ENCODE measurements at places on chromosomes 7 and 10.

GRCh38 chr7:75866489-75867389, 12.1 kb upstream of the RHBDD2 start:
- peak; percentile 86 for DNase-seq

GRCh38 chr7:90536449-90536848, 59.7 kb upstream of the CDK14 start:
- DNase-seq = no peak

GRCh38 chr7:78490524-78490923, 692.0 kb downstream of the PHTF2 start:
- DNase-seq = no peak

DNA sequence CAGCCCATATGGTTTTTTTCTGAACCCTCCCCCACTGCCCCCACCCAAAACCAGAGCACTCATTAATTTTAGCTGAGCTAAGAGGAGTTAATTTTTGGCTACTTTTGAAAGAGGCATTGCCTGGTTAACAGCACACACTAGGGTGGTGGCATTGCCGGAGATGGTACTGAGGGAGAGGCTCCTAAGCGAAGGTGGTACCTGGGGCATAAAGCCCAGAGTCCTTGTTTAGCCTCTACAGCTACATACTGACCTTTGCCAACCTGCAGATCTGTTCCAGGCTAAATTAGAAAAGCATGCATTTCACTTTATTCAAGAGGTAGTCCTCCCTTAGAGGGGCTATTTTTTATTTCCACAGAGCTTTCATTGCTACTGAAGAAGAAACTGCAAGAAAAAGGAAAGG, 172.8 kb upstream of the AGK start:
- no peak for DNase-seq

- DNase-seq = no peak
These were observed 70.8 kb upstream of the ASAH2 start for GRCh38 chr10:50322077-50322476.

- no peak for DNase-seq
These were observed 60.4 kb downstream of the ANKIB1 start for GRCh38 chr7:92306153-92306552.

DNA sequence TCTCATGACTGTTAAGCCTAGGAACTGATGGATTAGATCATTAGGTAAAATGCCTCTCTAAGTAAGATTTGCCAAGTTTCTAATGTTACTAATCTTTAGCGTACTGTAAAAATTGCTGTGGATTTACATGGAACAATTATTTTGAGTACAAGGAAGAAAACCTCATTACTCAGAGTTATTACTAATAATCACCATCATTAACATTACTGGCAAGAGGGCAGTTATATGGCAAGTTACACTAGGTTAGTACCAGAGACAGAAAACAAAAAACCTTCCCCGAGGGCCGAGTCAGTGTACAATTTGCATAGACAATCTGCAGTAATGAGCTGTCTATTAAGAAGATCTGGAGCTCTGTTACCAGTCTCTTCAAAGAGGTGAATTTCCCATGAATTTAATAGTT, 775.6 kb downstream of the GATA3 start:
- peak; percentile 2 for DNase-seq

- DNase-seq = no peak
These were observed 276.8 kb downstream of the MTERF1 start for GRCh38 chr7:91603707-91604106.

- no peak for DNase-seq
These were observed 658.3 kb downstream of the SDK1 start for GRCh38 chr7:3959364-3959763.

- DNase-seq = peak; percentile 79
These were observed 123.6 kb downstream of the RNF32 start for GRCh38 chr7:156764016-156764669.

GRCh38 chr7:832167-832967, at the start of gene SUN1:
Gene SUN1, plus strand, starts transcription at chr7:832476. Its CDS starts 49 bp downstream, at chr7:832525.
- no peak for DNase-seq

- DNase-seq = no peak
These were observed 80.3 kb downstream of the KLF6 start for GRCh38 chr10:3704565-3705325.

GRCh38 chr7:85882335-85882734, 695.5 kb upstream of the SEMA3D start:
- no peak for DNase-seq

DNA sequence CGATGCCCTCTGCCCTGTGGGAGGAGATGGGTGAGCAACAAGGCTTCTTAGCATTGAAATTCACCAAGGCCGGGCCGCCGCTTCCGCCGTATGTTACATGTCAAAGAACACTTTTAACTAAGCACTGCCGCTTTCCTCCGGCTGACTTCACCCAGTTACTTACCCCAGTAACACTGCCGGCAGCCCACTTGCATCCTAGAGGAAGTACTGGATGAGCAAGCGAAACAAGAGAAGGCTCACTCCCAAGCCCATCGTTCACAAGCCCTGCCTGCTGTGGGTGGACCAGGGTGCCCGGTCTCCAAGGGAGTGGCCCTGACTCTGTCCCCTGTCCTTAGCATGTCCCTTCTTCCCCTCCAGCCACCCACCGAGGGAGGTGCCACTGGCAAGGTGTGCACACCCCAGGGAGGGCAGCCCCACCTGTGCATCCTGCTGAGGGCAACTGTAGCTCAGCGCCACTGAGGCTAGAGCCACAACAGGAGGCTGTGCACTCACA, 73.1 kb upstream of the EBF3 start:
- no peak for DNase-seq

DNA sequence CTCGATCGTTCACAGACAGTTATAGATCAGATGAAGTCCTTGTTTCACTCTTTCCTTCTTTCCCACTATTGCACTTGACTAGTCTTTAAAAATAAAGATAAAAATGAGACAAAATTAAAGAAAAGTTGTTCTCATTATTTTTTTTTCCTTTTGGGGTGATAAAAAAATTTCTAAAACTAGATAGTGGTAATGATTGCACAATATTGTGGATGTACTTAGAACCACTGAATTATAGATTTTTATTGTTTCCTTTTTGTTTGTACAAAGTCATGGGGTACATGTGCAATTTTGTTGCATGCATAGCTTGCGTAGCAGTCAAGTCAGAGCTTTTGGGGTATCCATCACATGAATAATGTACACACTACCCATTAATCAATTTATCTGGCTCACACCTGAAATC, 97.3 kb downstream of the PHTF2 start:
- no peak for DNase-seq

DNA sequence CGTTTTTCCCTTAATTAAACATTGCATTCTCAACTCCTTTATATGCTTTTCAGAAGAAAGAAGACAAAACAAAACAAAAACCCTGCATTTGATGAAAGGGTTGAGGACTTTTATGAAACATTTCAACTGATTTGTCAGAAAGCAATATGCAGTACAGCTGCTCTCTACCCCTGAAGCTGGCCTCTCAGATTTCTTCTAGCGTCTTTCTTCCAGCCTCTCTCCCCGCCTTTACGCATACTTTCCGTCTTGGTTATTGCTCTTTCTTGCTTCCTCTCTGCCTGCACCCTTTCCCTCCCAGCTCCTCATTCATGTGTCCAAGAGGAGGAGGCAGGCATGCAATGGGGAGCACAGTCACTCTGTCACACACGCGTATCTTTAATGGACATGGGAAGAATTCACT, 91.0 kb upstream of the COL1A2 start:
- no peak for DNase-seq

GRCh38 chr7:74443543-74444247, 10.0 kb upstream of the GTF2IRD1 start:
- DNase-seq = peak; percentile 25

GRCh38 chr7:152173372-152174070, 148.0 kb downstream of the GALNT11 start:
- no peak for DNase-seq

DNA sequence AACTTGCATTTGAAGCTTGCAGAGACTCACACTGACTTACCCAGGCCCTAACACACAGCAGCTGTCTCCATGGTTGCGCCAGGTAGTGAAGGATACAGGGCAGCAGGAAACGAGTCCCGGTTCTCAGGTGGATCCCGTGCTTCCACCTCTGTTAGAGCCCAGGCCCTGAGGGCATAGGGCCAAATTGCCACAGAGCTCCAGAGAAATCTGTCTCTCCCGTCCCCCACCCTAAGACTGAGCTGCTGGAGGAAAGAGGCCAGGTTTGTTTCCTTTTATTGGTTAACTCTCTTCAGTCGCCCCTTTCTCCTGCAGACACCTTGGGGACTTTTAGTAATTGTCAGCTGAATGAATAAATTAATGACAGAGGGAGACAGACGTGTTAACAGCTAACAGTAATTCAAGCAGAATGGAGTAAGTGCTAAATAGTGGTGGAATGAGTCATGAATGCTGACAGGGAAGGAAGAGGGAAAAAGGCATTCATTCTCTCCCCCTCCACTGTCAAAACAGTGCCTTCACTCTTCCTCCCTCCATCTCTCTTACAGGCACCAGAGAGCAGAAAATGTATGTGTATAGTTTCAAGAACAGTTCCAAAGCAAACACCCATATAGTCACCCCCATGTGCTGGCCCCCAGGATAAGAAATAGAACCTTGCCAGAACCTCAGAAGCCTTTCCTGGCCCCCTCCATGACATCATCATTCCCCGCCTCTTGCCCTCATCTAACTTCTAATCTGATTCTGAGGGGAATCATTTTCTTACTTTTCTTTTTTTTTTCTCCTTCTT, 16.8 kb upstream of the DLG5 start:
- DNase-seq = no peak

GRCh38 chr7:2060701-2061100, 172.0 kb downstream of the MAD1L1 start:
- no peak for DNase-seq

- no peak for DNase-seq
These were observed 434.8 kb upstream of the MKI67 start for GRCh38 chr10:128560993-128561392.

GRCh38 chr10:88831709-88832108, 19.9 kb downstream of the ANKRD22 start:
- DNase-seq = no peak

- peak; percentile 73 for DNase-seq
These were observed 3.5 kb downstream of the ARID5B start for GRCh38 chr10:61904733-61905725.

DNA sequence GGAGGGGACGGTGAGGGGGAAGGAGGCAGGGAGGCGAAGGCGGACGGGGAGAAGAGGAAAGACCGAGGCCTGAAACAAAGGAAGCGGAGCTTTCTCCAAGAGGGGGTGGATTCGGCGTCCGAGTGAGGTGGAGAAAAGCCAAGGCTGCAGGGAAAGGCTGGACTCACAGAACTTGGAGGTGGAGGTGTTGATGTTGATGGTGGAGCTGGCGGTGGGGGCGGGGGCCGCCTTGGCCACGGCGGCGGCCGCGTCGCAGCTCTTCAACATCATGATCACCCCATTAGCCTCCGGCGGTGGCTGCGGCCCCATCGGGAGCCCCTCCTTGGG, 578 bp downstream of the CACUL1 start:
- peak; percentile 60 for DNase-seq

DNA sequence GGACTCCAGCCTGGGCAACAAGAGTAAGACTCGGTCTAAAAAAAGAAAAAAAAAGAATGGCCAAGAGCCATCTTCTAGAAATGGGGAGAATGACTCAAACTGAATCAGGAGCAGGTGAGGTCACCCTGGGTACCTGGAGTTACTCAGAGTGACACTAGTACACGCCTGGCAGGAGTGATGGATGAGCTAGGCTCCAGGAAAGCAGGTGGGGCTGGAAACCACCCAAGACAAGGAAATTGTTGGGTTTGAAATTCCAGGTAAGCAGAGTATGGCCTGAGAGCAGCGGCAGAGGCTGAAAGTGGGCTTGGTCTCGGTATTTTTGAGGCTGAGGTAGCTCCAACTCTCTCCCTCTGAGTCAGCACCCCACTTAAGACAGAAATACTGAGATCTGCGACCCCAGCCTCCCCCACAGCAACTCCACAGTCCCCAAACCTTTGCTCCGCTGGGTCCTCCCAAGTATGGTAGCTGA, 18.5 kb downstream of the DDIT4 start:
- no peak for DNase-seq

DNA sequence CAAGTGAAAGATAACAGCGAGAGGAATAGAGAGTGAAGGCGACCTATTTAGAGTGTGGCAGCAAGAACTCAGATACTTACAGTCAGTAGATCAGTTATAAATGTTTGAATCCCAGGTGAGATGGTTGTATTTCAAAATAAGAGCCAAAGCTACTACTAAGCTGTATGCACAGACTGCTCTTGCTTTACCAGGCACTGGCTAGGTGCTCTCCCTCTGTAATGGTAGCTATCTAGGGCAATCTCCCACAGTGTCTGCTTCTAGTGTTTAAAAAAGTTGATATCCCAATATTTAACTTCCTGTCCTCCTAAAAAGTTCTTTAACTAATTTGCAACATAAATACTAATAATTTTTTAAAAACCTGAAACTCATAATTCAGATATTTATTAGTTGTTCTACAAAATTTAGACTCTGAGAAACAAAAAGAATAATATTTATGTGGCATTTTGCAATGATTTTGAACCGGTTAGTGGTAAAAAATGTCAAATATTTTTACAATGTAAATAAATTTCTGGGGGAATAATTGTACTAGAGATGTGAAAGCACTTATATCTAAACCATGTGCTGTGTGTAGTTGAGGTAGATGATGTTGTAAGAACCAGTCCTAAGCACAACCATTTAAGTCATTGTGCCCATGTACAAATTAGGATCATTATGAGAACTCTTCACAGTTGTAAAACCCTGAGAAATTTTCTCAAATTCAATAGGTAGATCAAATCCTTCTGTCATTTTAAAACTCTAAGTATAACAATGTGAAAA, 349.3 kb upstream of the SEMA3D start:
- no peak for DNase-seq

DNA sequence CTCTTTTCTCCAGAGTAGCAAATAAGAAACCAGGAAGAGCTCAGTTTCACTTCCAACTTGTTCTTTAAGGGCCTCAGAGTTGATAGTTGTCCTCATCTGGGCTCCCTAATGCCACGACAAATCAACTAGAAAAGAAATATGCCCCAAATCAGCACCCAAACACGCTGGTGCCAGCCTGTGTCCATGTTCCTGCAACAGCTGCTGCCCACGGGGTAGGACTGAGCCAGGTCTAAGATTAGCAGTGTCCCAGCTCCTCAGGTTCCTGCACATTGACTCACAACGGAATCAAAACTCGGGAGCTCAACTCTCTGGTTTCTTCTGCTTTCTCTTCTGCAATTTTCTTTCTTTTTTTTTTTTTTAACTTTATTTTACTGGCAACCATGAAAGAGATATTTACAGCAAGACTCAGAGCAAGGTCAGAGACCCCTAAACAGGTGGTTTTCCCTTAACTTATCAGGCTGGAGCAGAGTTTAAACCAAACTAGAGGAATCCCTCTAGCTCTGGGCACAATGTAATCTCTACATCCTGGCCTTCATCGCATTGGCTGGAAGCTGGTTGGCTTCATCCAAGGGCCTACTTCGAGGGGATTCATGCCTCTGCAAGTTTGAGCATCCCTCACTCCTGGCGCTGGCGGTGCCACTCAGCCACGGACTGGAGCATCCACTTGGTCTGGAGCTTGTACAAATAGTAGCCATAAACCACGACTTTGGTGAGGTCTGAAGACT, 126.1 kb downstream of the PFKFB3 start:
- DNase-seq = no peak

- DNase-seq = peak; percentile 37
These were observed 2.2 kb upstream of the STRIP2 start for GRCh38 chr7:129431911-129432643.

DNA sequence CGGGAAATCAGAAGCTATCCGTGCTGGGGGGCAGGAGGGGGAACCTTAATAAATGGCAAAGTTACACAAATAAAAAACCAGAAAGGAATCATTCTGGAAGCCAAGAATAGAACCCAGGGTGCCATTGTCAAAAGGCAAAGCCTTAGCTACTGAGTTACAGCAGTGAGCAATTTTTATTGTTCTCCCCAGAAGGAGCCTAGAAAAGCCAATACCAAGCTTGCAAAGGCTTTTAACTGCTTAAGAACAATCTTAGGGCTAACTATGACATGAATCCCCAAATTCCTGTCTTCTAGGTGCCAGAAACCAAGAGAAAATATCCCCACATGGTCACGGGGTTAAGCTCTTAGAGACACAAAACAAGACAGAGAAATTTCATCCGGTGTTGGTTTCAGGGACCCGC, 482.7 kb downstream of the CCSER2 start:
- no peak for DNase-seq
